ENCODE measurements at places on chromosomes 4 and X. TPM values are rescaled to one million over a fixed set of nuclear protein-coding genes. Genes with fewer than 3 reads are reported as not detected.

TLL1 gene
- total RNA-seq = 2.2 TPM

MAGEB1 gene
- not detected for total RNA-seq

SHROOM4 gene
- total RNA-seq = 39.5 TPM

CPE gene
- total RNA-seq = 1.2 TPM

SSX3 gene
- not detected for total RNA-seq

COL25A1 gene
- 0.14 TPM for total RNA-seq

CRMP1 gene
- total RNA-seq = 0.04 TPM

UGT2B10 gene
- not detected for total RNA-seq

FMR1NB gene
- total RNA-seq = not detected

- DNase-seq = no peak
These were observed 94.2 kb downstream of the MFAP3L start for GRCh38 chr4:169931964-169932363.

- no peak for DNase-seq
These were observed 339.7 kb upstream of the HS3ST1 start for GRCh38 chr4:11768251-11768972.

GRCh38 chrX:154986826-154987575 is 35.5 kb downstream of the F8 start:
- no peak for DNase-seq

DNA sequence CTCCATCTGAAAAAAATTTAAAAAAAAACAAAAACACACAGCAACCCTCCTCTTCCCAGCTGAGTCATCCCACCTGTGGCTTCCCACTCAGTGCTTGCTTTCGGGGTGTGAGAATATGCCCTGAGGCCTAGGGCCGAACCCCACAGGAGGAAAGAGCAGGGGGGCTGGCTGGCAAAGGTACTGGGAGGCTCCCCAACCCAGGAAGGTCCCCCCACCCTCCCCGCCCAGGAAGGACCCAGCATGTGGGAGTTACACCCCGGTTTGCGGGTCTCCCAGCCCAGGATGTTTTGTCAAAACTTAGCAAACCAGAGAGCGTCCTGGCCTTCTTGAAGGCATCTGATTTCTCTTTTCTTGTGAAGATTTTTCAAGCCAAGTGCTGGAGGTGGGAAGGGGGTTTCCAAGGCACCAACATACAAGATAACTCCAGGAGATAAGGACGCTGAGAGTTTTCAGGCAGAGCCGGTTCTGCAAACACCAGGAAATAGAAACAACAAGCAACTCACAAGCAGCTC is 25.7 kb upstream of the CSF2RA start:
- no peak for DNase-seq

DNA sequence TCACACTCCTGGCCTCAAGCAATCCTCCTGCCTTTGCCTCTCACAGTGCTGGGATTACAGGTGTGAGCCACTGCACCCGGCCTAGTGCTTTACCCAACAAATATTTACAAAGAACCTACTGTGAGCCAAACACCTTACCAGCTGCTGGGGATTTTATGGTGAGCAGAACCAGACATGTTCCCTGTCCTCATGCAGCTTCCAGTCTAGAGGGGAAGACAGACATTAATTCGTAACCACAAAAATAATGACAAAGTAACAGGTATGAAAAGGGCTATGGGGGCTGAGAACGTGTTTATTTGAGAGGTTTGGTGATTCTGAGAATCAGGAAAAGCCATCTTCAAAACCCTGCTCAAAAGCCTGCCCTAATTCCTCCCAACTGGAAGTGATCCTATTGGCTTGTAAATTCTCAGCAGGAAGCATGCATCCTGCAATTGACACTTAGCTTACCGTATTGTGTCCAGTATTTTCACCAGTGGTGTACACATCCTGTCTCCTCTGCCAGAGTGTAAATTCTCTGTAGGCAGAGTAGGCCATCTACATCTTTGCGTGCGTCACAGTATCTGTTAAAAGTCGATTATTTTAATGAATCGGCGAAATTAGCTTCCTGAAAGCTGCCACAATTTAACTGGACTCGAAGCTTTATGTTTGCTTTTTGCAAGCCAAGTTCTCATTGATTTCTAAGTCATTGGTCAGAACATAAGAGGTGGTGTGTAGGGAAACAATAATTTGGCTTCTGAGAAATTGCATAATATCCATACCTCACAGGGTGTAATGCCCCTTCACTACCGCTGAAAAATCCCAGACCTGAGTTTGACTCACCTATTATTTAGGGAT is 67.0 kb downstream of the TMEM156 start:
- no peak for DNase-seq

- no peak for DNase-seq
These were observed 7.6 kb downstream of the MAD2L1 start for GRCh38 chr4:120059036-120059435.

- DNase-seq = no peak
These were observed 105.4 kb downstream of the HS6ST2 start for GRCh38 chrX:132853040-132853439.

GRCh38 chrX:85988353-85988752 is 59.0 kb downstream of the CHM start:
- DNase-seq = no peak

DNA sequence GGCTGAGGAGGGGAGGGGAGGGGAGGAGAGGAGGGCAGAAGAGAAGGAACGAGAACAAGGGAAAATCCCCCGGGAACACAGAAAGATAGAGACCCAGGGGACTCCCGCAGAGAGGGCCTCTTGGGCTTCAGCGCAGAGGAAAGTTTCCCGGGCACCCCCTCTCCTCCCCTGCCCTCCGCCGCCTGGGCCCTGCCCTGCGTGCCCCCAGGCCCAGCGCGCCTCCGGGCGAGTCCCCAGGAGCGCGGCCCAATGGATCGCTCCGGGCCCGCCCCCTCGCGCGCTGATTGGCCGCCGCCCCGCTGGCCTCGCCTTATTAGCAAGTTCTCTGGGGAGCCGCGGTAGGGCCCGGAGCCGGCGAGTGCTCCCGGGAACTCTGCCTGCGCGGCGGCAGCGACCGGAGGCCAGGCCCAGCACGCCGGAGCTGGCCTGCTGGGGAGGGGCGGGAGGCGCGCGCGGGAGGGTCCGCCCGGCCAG is at the start of gene MSX1:
TSS of gene MSX1 (plus strand) at position 341 of the 474 bp plus-strand sequence. CDS start 235 bp downstream, outside the sequence.
- DNase-seq = peak; percentile 46

DNA sequence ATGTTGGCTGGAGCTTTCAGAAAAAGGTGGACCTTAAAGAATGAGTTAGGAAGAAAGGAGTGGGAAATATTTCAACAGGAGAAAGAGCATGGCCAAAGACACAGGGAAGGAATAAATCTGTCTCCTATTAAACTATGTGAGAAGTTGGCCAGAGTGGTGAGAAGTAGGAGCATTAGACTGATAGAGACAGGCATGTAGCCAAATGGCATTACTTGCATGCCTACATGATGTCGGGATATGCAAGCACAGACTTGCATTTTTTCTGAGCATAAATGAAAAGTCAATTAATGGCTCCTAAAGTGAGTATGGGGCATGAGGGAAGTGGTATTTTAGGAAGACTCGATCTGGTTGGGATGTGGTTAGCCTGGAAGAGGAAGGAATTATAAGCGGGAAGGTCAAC is 279.6 kb upstream of the PITX2 start:
- no peak for DNase-seq

GRCh38 chr4:172770787-172771186 is 397.8 kb upstream of the GALNT7 start:
- no peak for DNase-seq

DNA sequence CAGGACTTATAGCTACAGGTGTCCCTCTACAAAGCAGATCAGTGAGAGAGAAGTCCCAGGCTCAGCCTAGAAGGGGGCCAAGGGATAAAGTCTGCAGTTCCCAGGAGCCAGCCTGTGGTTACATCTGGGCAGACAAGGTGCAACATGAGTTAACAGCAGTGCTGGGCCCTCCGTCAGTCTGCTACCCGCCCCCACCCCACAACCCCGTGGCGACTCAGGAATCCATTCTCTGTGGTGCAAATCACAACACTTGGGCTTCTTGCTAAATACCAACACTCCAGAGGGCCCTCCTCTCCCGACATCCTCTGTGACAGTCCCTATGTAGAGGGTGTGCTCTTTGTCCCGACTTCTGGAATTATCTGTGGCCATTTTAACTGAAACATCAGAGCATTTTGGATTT is 13.8 kb downstream of the GPM6B start:
- no peak for DNase-seq

DNA sequence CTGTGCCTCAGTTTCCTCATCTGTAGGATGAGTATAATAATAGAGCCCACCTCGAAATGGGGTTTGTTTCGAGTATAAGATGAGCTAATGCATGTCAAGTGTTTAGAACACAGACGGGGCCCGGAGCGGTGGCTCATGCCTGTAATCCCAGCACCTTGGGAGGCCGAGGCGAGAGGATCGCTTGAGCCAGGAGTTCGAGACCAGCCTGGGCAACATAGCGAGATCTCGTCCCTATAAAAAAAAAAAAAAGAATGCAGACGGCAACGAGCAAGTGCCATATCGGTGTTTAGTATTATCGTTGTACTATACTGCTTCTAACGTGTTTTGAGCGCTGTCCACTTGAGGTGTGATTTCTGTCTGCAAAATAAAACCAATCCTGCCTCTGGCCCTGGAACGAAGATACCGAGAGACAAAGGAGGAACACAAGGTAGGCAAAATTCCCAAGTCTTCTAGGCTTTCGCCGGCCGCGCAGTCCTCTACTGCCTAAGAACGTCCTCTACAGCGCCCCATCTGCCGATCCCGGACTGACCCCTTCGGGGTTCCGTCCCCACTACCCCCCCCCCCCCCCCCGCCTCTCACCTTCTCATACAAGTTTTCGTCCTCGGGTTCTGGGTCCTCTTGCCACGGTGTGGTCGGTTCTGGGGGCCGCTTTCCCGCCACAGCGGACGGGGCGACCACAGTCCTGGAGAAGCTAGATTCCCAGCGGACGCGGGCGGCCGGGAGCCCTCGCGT is 442 bp downstream of the NDUFB11 start:
- no peak for DNase-seq

All from pulmonary artery endothelial cell (primary cell).